MM.1S (cell line): ENCODE measurements at places on chromosomes 3 and 15.
A peak's percentile ranks its signal among the peaks of the same experiment; 100 is the strongest.

- DNase-seq = peak; percentile 60
Observed at GRCh38 chr15:40407330-40407990, 1.9 kb downstream of the IVD start.

DNA sequence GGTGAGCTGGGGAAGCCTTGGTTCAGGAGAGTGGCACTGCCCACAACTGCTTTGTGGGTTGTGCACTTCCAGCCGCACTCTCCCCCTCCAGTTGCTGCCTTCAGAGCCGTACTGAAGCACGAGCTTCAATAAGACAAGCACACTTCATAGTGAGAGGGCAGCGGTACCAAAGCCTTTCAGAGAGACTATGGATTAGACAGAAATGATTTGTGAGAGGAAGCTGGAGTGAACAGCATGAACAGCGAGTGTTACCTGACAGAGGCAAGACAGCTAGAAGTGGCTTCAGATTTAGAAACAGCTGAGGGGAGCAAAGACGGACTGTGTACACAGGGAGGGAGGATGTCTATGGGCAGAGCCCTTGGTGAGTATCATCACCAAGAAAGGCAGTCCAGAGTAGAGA, 31.1 kb downstream of the HCLS1 start:
- DNase-seq = no peak

DNA sequence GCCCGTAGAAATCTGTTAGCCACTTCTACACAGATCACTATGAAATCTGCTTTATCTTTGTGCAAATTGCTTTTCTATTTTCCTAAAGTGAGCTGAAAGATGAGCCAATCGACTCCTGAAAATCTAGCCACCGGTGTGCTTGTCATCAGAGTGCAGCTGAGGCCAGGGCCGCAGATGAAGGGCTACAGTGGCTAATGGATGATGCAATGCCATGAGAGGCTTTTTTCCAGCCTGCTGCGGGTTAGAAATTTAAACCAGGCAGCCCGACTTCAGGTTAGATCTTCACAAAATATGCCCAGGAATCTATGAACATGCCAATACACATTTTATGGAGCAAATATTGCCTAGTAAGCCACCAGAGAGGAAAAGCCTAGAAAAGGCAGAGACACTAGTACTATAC, 948.2 kb upstream of the CFAP20DC start:
- no peak for DNase-seq

GRCh38 chr15:62816342-62817069, 226.0 kb upstream of the TPM1 start:
- DNase-seq = no peak

GRCh38 chr15:51830276-51830806, 888 bp downstream of the TMOD3 start:
- peak; percentile 27 for DNase-seq

DNA sequence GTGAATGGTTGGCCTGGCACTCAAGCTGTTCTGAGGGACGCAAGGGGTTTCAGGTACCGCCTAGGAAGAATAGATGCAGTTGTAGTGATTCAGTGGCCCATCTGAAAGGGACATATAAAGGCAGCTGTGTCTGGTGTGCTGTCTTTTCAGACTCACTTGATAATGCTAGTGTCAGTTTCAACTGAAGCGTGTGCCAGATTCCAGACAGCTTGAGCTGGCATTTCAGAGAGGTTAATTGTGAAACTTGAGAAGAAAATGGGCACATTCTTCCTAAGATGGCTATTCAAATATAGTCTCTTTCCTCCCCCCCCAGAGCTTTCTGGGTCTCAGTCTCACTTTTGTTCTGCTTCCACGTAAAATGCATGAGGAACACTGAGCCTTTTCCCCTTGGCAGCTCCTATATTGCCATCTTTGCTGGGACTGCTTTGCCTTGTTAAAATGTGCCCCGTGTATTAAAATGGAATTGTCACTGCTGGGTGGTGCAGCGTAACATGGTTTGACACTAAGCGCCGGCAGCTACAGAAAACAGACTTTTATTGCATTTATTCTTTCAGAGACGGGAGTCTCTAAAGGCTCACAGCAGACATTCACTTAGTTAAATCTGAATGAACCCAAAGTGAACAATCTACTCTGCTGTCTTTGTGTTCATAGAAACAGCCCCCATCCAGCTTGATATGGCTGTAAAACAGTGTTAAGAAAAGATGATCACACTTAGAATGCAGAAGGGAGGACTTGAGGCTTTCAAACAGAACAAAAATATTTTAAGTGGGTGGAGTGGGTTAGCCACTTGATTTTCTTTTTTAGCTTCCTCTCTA, 478.7 kb downstream of the RBMS3 start:
- no peak for DNase-seq

DNA sequence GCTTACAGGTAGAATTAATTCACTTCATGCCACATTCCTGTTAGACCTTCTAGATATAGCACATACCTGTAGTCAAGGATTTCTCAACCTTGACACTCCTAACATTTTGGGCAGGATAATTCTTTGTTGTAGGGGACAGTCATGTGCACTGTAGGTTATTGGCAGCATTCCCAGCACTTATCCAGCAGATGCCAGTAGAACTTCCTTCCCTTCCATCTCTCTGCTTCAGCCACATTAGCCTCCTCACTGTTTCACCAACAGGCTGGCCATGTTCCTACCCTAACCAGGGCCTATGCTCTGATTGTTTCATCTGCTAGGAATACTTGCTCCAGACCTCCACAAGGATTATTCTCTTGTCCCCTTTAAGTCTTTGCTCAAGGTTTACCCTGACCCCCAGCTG, 68.0 kb upstream of the STAC start:
- no peak for DNase-seq

- no peak for DNase-seq
Observed at GRCh38 chr3:195860456-195860855, 47.9 kb downstream of the TNK2 start.

GRCh38 chr3:100257586-100257985, 3.2 kb upstream of the TBC1D23 start:
- DNase-seq = no peak

DNA sequence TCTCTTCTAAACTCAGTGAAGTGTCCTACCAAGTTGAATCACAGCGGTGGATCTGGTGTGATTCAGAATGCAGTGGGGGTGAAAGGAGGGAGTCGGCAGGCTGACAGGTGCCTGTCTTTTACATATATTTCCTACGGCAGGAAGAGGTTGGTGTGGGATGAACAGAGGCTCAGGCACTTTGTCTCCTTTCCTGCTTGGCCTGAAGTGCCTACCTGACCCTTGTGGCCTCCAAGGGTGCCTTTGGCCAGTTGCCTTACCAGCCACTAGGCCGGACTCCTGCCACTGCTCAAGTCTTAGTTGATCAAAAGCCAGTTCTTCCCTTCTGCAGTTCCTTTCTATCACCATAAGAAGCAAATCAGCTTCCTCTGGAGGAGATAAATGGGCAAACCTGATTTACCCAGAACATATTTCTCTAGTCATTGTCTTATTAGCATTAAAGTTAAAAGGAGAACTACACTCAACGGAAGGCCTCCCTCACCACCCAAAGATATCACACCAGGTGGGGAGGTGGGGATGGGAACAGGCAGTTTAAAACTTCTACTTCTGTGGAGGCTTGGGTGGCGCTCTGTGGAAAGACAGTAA, 52.1 kb downstream of the CRTC3 start:
- DNase-seq = no peak

GRCh38 chr3:13684854-13685253, 135.9 kb downstream of the FBLN2 start:
- DNase-seq = no peak

GRCh38 chr15:90864507-90864906, 3.9 kb upstream of the FURIN start:
- no peak for DNase-seq
